ENCODE measurements at places on chromosomes 1 and 21. TPM values are rescaled to one million over a fixed set of nuclear protein-coding genes. Genes with fewer than 3 reads are reported as not detected.

The OVAAL gene
- not detected for total RNA-seq

GRCh38 chr1:93668121-93668520, 13.5 kb downstream of the BCAR3 start:
- no peak for DNase-seq

The S100B gene
- total RNA-seq, result not detected

The KCNA10 gene
- not detected for total RNA-seq

DNA sequence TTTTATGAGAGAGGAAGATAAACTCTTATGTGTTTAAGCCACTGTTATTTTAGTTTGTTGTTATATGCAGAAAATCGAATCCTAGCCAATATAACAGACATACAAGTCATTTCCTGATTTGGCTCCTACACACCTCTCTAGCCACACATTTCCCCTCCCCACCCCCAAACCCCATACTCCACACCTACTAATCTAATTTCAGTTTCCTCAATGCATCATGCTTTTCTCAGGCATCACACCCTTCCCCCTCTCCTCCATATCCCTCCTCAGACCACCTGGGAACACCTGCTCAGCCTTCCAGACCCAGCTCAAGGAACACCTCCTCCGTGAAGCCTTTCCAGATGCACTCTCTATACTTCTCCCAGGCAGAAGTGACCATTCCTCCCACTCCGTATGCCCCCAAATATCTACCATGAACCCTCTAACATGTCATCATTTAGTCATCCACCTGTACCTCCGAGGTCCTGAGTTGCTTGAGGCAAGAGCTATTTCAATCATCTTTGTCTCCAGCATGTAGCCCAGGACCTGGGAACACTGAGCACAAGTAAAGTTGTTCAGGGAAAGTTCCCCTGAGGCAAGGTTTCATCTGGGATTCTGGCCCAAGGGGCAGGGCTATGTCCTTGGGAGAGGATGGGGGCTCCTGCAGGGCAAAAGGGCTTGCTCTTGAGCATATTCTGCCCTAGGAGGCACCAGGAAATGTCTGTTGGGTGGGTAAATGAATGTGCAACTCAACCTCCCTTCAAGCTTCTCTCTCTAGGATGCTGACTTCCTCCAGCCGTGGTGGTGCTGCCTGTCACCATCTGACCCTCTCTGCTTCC, 126.8 kb downstream of the HIVEP3 start:
- DNase-seq, result no peak

The ANKRD34A gene
- total RNA-seq, result 0.14 TPM

The FCRL2 gene
- total RNA-seq, result not detected

The DCAF6 gene
- 37.5 TPM for total RNA-seq

The MAP1LC3C gene
- total RNA-seq, result 0.12 TPM

DNA sequence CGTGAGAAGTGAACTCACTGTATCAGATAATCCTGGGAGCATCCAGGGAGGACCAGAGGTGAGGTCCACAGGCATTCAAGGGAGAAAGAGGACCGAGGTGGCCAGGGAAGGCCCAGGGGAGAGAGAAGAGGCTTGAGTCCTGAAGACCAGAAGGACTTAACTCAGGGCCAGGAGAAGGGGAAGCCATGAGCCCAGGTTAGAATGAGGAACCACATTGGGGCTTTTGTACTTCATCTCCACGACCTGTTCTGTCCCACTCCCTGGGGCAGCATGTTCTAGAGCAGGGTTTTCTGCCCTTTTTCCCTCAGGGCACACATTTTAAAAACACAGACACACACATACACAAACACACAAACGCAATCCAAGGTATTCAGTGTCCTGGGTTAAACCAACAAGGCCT, 8.4 kb downstream of the LGR6 start:
- no peak for DNase-seq

- no peak for DNase-seq
Observed at GRCh38 chr1:19287436-19288185, 959 bp downstream of the AKR7A3 start.

The NBPF20 gene
- total RNA-seq, result 1.0 TPM

The SPRR2G gene
- total RNA-seq, result not detected

DNA sequence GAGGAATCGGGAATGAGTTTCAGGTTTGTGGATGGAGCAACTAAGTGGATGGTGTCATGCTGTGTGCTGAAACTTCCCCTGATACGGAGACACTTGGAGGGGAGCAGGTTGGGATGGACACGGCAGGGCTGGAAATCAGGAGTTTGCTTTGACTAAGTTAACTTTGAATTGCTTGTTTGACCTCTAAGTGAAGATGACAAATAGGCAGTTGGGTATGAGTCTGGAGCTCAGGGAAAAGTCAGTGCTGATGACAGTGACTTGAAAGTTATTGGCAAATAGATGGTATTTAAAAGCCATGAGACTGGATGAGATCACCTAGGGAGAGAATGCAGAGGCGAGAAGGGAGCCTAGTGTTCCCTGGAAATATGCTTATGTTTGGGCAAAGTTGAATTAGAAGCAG, 12.8 kb upstream of the ZSCAN20 start:
- no peak for DNase-seq

DNA sequence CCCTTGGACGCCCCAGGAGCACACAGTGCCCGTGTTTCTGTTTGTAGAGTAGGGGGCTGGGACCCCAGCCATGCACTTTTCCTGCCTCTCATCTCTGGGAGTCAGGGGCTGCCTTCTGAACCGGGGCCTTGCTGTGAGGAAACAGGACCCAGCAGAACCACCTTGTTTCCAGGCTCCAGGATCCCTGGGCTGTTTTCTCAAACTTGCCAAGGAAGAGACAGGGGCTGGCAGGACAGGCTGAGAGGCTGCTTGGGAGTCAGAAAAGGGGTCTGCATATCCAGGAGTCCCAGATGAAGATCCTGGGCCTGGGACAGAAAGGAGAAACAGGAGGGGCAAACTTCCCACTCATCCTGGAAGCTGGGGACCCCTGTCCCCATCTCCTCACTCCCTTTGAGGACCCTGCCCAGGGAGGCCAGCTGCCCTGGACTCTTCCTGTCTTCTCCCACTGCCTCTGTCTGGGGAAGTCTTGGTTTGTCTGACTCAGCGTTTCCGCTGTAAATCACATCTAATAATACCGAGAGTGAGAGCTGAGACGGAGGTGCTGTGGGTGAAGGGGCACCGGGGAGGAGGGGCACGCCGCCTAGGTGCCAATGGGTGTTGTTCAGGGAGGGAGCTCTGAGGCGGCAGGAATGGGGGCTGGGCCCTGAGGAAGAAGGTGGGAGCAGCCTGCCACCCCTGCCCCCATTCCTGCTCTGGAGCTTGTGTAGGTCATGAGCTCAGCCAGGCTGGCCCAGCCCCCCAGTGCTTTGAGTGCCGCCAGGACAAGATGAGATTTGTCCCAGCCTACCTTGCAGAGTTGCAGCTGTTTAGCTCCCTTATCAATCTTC, 16.7 kb downstream of the POU3F1 start:
- DNase-seq, result no peak

DNA sequence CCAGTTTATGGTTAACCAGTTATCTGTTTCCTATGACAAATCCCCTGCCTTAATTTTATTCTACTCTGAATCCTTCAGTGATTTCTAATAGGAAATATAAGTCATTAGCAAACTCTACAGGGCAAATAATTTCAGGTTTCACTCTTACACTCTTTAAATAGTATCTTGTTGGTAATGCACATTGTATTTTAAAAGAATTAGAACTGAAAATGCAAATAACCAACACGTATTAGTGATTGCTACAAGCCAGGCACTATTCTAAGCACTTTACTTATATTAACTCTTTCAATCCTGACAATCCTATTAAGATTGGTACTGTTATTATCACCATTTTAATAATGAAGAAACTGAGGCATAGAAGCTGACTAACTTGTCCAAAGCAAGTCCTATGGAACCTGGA, 48.3 kb upstream of the LHX8 start:
- no peak for DNase-seq

The SFN gene
- total RNA-seq, result 213 TPM
